ELR (cell line): ENCODE measurements at places on chromosomes 3 and 15.

DNA sequence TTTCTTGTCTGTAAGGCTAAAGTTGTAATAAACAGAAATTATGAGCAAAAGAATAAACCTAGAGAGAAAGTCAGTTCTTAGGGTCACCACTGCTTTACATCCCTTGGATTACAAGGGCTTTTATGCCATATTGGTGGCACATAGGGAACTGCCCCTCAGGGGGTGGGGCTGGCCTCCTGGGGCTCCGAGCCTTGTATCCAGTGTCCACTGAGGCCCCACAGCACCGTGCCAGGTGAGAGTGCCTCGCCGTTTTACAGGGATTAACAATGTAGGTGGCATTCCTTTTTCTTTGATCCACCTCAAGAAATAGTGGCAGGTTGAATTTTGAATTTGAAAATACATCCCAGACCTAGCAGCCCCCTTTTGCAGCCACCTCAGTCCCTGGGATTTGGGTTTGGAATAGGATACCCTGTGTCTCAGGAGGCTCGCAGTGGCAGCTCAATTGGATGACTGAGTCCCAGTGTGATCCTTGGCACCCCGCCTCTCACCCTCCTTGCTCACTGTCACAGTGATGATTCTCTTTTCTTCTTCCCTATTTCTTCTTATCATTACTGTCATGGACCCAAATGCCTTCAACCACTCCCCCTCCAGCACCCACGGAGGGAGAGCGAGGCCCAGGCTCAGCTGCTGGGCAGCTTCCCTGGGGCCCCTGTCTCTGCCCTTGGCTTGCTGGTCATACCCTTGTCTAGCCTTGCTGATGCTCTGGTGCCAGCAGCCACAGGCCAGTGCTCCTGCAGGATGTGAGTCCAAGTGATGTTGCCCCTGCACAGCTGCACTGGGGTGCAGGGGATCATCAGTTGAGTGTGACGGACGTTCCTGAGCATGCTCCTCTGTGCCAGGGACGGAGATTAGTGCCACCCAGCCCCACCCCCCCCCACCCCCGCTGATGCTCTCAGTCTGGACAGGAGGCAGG, 137.9 kb downstream of the DNAJB8 start:
- no peak for DNase-seq

GRCh38 chr3:54536450-54536849, 391.4 kb downstream of the LRTM1 start:
- DNase-seq: no peak

DNA sequence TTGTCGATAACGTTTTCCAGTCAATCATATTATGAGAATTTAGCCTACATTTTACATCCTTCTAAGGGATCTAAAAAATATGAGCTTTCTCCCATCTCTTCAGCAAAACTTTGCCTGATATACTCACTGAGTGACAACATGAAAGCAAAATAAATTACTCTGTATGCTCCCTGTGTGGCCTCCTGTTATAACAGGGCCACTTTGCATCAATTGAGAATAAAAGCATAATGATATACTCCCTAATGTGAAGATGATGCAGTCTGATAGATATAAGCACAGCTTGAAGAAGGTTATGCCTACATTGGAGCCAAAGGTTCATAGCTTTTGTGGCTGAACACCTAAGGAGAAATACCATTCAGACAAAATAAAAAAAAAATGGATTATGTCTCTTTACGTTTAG, 561.3 kb upstream of the ZNF717 start:
- no peak for DNase-seq

GRCh38 chr3:24184528-24185176, 239.6 kb downstream of the NR1D2 start:
- DNase-seq: no peak

- DNase-seq: no peak
Measured at GRCh38 chr15:84987949-84988624, 6.4 kb downstream of the PDE8A start.

DNA sequence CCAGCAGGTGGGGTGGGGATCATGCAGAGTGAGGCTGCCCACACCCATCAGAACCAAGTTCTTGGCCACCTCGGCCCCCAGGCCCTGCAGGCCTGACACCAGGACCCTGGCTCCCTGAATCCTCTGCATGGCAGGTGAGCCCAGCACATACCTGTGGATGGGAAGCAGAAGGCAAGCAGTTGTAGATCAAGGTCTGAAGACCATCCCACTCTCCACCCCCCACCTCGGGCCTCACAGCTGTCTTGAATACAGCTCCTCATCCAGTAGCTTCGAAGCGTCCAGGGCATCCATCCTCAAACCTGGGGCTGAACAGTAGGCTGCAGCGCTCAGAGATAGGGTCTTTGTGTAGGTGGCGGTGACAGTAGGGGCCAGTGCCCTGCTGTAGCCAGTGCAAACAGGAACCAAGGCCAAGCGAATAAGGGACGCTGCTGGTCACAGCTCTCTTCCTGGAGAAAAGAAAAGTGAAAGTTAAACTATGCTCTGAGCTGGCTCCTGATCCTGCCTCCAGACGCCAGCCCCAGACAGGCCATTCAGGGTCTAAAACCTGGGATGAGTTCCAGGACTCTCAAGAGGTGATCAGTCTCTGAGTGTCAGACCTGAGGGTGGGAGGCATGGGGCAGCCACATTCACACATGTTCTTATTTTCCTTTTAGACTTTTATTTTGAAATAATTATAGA, at the start of gene UBA7:
Gene UBA7 (minus strand): TSS at position 457 of the 678 bp plus-strand sequence. CDS start 166 bp downstream, at position 291.
- DNase-seq: peak; percentile 79

DNA sequence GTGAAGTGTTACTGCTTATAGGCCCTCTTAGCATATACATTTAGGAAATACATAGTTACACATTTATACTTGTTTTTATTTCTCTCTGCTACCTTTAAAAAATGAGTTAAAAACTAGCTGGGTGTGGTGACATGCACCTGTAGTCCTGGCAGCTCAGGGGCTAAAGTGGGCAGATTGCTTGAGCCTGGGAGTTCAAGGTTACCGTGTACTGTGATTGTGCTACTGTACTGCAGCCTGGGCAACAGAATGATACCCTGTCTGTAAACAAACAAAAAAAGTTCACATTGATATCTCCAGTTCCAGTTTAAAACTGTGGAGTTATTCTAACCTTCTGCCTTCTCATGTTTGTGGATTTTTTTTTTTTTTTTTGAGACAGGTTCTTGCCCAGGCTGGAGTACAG, 12.1 kb downstream of the PDCD6IP start:
- DNase-seq: no peak

- no peak for DNase-seq
Measured at GRCh38 chr3:46955801-46956259, 20.7 kb downstream of the CCDC12 start.

DNA sequence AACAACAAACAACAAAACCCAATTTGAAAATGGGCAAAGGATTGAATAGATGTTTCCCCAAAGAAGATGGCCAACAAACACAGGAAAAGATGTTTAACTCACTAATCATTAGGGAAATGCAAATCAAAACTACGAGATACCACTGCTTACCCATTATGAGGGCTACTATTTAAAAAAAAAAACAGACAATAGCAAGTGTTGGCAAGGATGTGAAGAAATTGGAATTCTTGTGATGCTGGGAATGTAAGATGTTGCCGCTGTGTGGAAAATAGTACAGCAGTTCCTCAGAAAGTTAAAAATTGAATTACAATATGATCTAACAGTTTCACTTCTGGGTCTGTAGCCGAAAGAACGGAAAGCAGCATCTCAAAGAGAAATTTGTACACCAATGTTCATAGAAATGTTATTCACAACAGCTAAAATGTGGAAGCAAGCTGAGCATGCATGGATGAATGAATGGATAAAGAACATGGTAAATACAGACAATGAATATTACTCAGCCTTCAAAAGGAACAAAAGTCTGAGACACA, 121.9 kb downstream of the CHSY1 start:
- DNase-seq: no peak

DNA sequence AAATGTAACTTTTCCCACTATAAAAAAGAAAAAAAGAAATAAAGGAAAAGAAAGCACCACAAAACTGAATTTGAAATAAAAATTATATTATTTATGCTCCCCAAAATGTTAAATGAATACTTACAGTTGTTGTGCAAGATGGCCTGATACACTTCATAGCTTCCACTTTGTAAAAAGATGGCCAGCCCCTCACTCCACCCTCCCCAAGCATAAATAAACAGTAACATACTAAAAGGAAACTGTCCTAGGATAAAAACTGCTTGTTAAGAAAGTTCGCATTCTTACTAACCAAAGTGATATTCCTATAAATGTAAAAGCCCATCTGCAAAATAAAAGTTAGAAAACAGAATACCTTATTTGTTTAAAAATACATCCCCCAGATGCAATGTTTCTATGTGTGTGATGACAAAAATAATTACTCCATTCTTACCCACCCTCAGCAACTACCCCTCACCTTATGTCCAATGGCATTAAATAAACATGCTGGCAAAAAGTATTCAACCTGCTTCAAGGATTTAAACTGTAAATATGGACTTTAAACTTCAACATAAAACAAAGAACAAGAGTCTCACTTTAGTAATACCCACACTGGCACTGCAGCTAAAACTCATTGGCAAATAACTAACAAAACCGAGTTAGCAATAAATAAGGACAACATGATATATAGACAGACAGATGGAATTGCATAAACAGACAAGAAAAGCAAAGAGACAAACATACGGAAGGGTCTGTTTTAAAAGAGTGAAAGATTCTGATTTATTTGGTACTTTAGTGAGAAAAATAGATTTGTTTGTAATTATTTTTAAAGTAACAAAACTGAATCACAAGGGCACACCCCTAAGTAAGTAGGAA, 47.7 kb downstream of the ZBTB20 start:
- no peak for DNase-seq

DNA sequence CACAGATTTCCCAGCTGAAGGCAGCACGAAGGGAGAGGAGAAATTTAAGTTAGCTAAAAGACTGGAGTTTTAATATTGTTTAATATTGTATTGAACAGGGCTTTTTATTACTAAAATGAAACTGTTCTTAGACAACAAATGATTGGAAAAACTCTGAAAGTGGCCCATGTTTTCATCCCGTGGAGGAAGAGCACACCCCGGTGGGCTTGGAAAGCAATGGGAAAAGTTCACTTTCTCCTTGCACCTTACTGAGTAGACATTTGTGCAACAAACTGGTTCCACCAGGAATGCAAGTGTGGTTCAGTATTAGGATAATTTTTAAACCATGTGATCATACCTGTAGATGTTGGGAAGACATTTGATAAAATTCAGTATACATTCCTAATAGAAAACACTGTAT, 8.2 kb upstream of the ESYT3 start:
- peak; percentile 56 for DNase-seq

GRCh38 chr15:34721802-34722438, 32.9 kb downstream of the GJD2 start:
- DNase-seq: peak; percentile 67

- no peak for DNase-seq
Measured at GRCh38 chr3:47996440-47996839, 19.8 kb downstream of the MAP4 start.

DNA sequence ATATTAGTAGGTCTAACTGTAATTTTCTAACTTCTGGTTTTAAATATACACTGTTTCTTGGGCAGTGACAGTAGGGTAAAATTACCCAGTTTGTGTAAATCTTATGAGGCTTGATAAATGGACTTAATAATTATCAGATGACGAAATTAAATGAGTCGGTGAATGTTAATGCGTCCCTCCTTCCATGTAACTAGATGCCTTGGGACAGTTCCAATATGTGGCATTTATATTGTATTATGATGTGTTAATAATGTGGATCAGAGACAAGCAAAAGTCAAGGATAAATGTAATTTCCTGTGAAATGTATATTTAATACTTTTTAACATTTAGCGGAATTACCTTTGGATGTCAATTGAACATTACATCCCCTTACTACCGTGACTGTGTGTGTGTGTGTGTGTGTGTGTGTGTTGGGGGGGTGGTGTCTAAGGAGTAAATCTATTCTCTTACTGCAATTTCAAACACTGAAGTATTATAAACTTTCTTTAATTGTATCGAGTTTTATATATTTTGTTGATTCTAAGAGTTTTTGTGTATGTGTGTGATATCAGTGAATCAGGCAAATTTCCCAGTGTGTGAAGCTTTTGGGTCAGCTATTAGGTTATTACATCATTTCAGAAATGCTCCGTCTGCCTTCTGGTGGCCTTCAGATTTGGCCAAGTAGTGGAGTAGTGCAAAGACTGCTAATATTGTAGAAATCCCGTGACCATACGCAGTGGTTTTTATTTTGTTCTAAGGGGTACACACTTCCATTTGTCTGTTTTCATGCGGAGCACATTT, 50.1 kb downstream of the CNTN4 start:
- DNase-seq: no peak

- DNase-seq: no peak
Measured at GRCh38 chr3:189325454-189325853, 153.7 kb downstream of the TPRG1 start.

DNA sequence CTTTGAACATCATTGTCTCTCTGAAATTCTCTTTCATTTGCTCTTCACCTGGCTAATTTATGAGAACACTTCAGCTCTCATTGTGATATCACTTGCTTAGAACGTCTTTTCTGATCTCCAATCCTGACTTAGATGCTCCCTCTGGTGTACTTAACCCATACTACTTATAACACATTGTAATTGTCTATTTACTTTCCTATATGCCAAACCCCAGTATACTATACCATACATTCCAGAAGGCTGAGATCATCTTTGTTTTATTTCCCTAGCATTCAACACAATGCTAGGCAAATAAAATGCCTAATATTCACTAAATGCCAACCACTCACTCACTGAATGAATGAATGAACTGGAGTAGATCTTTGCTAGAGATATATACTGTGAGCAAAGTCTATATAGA, 27.0 kb upstream of the PEX5L start:
- DNase-seq: peak; percentile 38

- DNase-seq: peak; percentile 87
Measured at GRCh38 chr15:101127506-101128076, 124.3 kb downstream of the CHSY1 start.

DNA sequence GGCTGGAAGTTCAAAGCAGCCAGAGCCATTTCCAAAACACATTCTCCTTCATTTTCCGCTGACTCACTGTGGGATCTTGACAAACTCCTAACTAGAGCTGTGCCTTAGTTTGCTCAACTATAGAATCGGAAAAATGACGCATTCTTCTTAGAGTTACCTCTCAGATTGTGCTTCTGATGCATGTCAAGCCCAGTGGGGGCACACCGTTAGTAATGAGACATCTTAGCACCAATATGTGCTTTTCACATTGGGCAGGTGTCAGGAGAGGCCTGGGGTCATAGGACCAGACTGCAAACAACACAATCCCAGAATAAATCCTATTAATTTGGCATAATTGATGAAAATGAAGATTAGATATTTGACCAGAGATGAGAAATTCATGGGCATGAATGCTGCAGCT, 71.3 kb upstream of the UBE3A start:
- DNase-seq: no peak

DNA sequence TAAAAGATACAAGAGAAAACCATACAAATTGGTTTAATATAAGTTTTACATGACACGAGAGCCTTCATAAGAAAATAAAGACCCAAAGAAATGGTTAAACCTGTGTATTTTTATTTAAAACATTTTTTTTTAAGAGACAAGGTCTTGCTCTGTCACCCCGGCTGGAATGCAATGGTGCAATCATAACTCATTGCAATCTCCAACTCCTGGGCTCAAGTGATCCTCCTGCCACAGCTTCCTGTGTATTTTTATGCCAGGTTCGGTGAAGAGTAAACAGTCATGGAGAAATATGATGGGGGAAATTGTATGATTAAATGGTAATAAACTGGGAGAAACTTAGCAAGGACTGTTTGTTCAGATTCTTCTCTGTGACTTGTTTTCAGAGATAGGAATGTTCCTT, 441.0 kb downstream of the TUSC7 start:
- no peak for DNase-seq

- DNase-seq: no peak
Measured at GRCh38 chr3:128394033-128394432, 72.7 kb downstream of the DNAJB8 start.

- no peak for DNase-seq
Measured at GRCh38 chr3:177332955-177333354, 135.7 kb upstream of the TBL1XR1 start.

- DNase-seq: no peak
Measured at GRCh38 chr15:52294881-52295420, 653 bp downstream of the MYO5C start.
